GM06990 (cell line): ENCODE measurements at places on chromosomes 16 and 17.
A peak's percentile ranks its signal among the peaks of the same experiment; 100 is the strongest.

GRCh38 chr17:43015579-43015978, 6.6 kb downstream of the VAT1 start:
- no peak for DNase-seq

DNA sequence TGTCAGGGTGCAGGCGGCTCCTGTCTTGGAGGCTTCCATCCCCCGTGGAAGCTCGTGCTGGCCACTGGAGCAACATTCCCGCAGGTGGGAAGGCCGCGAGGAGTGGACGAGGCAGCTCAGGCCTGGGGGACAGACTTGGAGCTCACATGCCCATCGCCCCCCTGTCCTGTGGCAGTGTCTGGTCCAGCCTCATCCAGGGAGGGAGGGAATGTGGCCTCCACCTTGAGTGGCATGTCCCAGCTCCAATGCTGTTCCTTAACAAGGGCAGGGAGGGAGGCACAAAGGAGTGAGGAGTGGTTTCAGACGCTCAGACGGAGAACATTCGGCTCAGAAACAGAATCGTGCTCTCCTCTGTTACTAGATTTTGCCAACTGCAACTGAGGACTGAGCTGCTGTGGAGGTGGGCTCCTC, 159.4 kb upstream of the CHMP6 start:
- DNase-seq, result no peak

- DNase-seq, result no peak
Measured at GRCh38 chr17:43721537-43722268, 36.9 kb downstream of the SOST start.

GRCh38 chr17:45277216-45277849, 15.4 kb upstream of the SPATA32 start:
- no peak for DNase-seq

- no peak for DNase-seq
Measured at GRCh38 chr17:9361188-9361955, 214.2 kb downstream of the STX8 start.

DNA sequence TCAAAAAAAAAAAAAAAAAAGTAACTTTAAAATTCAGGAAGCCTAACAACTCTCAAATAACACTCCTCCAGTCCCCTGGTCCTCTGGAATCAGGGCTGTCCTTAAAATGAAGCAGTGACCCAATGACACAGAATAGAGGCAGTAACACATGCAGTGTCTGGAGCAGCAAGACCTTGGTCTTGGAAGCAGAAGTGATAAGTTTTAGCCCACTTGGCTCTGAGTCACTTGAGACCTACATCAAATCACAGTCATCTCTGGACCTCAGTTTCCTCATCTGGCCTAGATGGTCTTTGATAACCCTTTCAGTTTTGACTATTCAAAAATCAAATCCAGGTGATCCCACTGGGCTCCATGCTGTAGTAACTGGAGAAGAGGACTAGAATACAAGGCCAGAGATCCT, 39.0 kb downstream of the LYRM1 start:
- DNase-seq, result no peak

DNA sequence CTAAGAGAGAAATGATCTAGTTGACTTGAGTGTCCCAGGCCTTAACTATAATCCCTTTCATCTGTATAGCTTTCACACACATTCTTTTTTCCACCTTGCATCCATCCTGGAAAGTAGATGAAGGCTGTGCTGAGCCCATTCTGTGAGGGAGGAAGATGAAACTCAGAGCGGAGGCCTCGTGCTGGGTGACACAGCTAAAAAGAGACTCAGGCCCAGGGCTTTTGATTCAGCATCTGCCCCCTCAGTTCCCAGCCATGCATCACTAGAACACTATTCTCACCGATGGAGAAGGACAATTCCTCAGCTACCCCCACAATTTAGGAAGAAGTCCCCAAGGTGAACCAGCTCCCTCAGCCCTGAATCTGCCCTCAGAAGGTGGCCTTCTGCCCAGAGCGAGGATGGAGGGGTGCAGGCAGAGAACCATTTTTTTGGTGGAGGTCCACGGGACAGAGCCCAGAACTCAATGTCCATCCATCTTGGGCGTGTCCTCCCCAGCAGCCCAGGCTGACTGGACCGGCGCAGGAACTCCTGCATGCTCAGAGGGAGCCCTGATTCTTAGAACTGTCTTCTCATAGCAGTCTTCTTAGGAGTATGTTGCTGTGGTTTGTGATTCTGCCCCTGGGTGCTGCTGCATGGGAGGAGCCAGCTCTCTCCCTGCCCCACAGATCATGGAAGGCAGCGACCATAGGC, 5.8 kb upstream of the MYCBPAP start:
- no peak for DNase-seq

GRCh38 chr16:69384974-69385373, 833 bp downstream of the TERF2 start:
- DNase-seq, result no peak

DNA sequence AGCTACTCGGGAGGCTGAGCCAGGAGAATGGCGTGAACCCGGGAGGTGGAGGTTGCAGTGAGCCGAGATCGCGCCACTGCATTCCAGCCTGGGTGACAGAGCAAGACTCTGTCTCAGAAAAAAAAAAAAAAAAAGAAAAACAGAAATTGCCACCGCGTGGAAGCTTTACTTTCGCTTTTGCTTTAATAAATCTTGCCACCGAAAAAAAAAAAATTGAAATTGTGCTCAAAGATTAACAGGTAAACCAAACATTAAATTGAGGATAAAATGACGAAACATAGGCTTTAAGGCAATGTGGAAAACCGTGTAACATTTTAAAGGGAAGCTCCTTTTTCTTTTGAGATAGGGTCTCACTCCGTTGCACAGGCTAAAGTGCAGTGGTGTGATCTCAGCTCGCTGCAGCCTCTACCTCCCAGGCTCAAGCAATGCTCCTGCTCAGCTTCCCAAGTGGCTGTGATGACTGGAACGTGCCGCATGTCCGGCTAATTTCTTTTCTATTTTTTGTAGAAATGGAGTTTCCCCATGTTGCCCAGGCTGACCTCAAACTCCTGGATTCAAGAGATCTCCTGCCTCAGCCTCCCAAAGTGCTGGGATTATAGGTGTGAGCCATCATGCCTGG, 40.1 kb downstream of the ZNF276 start:
- DNase-seq, result no peak

DNA sequence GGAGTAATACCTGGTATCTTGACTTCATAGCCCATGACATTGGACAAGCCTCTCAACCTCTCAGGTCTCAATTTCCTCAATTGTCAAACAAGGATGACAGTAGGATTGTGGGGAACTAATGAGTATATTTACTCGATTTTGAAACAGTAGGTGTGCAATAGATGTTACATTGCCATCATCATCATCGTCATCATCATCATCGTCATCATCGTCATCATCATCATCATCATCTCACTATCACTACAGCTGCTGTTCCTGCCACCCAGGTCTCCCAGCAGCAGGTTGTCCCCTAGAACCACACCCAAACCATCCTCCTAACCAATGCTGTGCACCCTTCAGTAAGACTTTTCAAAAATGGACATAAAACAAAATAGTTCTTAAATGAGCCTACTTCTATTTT, 24.8 kb upstream of the CDRT4 start:
- no peak for DNase-seq

- no peak for DNase-seq
Measured at GRCh38 chr16:13951611-13952010, 31.7 kb downstream of the ERCC4 start.

- DNase-seq, result no peak
Measured at GRCh38 chr17:58402679-58403078, 14.7 kb downstream of the RNF43 start.

DNA sequence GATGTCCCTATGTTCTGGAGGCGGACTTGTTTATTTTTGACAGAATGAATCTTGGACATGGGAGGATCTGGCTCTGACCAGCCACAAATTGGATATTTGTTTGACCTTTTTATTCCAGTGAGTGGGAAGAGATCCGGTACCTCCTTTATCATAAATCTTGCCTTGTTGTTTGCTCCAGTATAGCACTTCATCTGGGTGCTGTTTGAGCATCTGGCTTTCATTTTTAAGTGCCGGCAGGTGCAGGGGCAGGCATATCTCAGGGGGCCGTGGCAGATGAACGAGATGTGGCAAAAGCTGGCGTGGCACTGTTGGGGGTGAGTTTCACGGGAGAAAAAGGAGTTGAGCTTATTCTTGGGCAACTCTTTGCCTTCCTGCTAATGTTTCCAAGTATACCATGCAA, 37.8 kb downstream of the MSI2 start:
- no peak for DNase-seq

DNA sequence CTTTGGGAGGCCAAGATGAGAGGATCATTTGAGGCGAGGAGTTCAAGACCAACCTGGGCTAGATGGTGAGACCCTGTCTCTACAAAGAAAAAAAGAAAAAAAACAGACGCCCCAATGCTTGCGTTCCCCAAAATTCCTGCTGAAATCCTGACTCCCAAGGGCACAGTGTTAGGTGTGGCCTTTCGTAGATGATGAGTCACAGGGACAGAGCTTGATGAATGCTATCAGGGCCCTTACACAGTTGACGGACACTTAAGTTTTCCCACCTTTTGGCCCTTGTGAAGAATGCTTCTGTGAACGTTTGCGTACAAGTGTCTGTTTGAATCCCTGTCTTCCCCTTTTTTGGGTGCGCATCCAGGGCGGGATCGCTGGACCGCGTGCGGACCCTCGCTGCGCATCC, 16.5 kb upstream of the ZNF750 start:
- DNase-seq, result no peak

DNA sequence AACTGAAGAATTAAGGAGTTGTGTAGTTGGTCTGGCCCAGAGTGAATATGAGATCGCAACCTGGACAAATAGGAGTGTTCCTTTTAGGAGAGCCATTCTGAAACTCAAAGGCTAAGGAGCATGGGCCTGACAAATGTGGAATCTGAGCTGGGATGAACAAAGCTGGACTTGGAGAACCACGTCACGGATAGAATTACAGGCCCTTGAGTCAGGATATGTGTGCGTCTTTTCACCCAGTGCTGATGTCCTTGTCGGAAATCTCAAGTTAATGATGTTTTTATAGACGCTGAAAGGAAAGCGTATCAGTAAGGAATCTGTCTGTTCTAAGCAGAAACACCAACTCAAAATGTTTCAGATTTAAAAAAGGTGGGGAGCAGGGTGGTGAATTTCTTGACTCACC, 173.8 kb upstream of the ZKSCAN2 start:
- DNase-seq, result no peak

DNA sequence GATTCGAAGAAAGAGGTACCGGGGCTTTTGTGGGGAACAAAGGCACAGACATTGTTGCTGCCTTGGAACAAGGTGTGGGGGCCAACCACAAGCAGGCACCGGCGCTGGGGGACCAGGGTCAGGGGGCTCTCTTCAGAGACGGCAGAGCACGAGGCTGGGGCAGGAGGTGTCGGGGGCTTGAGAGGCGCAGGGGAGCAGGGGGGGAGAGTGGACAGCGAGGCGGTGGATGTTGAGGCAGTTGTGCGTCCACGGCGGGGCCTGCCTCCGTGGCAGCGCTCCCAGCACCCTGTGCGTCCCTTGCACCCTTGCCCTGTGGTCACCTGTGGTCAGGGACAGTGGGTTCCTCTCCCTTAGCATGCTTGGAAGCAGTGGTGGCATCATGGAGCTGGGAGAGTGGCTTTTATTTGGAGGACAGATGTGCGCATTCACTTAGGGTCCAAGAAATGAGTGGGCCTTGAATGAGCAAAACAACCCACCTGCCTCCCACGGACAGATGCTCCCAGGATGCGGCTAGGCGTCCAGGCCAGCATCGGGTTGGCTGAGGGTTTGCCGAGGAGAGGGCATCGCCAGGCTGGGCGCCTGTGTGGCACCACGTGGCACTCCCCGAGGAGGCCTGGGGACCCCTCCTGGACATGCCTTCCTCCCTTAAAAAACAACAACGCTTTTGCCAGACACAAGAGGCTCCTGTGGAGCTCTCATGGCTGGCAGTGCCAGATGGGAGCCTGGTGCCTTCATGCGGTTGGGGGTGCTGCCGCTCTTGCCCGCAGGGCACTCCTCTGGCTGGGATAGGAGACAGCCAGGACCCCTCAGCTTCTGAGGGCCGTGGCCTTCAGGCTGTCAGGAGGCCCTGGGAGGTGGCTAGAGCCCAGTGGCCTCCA, 113.0 kb downstream of the BANP start:
- no peak for DNase-seq

- DNase-seq, result peak; percentile 35
Measured at GRCh38 chr17:50765454-50766221, 1.7 kb downstream of the ANKRD40CL start.

DNA sequence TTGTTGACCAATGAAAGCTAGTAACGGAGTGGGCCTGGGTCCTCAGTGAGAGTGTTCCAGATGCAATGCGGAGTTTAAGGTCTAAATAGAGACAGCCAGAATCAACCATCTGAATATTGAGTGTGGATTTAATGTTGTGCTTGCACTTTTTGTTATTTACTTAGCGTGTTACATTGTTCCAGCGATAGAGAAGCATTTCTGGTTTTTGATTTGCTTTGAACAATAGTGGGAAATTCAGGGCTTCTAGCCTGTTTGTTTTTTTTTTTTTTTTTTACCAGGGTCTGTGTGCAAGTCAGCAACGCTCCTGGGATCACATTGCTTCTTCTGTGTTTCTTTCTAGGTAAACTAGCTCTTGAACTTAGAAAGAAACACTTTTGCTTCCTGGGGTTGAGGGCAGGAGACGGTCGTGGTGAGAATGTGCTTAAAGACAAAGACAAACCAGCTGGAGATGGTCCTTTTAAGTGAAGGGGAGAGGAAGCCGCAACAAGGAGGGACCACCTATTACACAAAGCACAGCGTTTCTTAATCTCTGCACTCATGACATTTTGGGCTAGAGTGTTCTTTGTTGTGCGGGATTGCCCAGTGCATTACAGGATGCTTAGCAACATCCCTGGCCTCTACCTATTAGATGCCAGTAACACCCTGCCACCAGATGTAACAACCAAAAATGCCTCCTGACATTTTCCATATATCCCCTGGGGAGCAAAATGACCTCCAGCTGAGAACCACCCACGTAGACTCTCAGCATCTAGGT, 119.2 kb downstream of the MAP2K6 start:
- DNase-seq, result no peak

DNA sequence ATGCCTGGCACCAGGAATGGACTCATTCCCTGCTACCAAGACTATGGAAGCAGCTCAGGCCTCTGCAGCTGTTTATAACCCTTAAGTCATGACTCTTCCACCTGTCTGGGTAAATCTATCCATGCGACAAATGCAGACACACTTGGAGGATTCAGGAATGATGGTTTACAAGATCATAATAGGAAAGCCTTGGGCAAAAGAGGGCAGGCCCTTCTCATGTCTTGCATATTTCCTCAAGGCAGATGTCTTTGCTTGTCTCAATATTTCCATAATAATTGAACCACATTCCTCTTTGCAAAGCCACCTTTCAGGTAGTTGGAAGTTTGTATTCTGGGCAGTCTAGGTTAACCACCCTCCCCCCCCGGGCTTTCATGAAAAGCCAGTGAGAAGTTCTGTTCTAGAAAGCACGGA, 884 bp upstream of the JPT1 start:
- no peak for DNase-seq

DNA sequence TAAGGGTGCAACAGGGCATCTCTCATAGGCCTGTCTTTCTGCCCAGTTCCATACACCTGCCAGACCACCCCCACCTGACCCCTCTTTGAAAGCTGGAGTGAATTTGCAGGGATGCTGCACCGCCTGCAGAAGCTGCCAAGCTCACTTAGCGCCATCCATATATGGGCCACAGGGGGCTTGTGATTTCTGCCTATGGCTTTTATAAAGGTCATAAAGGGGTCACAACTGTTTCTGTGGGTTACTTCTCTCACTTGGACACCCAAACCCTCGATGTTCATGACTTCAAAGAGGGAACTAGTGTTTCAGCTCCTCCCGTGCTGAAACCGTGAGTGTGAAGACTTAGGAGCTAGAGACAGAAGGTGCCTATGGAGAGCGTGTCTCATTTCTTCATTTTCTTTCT, 23.9 kb upstream of the MEAK7 start:
- DNase-seq, result no peak
